ENCODE measurements at places on chromosomes 13 and 19. TPM values are rescaled to one million over a fixed set of nuclear protein-coding genes. Genes with fewer than 3 reads are reported as not detected.

Gene C19orf18
- not detected for total RNA-seq

Gene ZNF628
- total RNA-seq, result 0.28 TPM

Gene ZNF382
- total RNA-seq, result 1.9 TPM

Gene TARM1
- not detected for total RNA-seq

Gene TNFSF9
- total RNA-seq, result not detected

Gene S1PR5
- 0.56 TPM for total RNA-seq

Gene TRPM4
- 1.9 TPM for total RNA-seq

Gene CKM
- not detected for total RNA-seq

Gene OBI1
- 11.8 TPM for total RNA-seq

Gene ZNF235
- 3.1 TPM for total RNA-seq

Gene NALCN
- total RNA-seq, result 5.6 TPM

Gene SLC17A7
- total RNA-seq, result not detected

Gene KCTD4
- 0.72 TPM for total RNA-seq

Gene FXYD1
- total RNA-seq, result 0.18 TPM

Gene PALM
- 2.2 TPM for total RNA-seq

Gene ZNF573
- total RNA-seq, result 4.2 TPM

Gene HMG20B
- 59.4 TPM for total RNA-seq

Gene CCDC122
- total RNA-seq, result 1.9 TPM

Gene ADGRE3
- total RNA-seq, result not detected

Gene ETV2
- 0.28 TPM for total RNA-seq

Gene RRAS
- 50.5 TPM for total RNA-seq

Gene ATP1A3
- under 0.01 TPM for total RNA-seq

Gene ADM5
- 0.18 TPM for total RNA-seq

Gene RDH8
- total RNA-seq, result not detected

Gene ELSPBP1
- total RNA-seq, result not detected

Gene NKPD1
- under 0.01 TPM for total RNA-seq

Gene MISP3
- total RNA-seq, result under 0.01 TPM

Gene WASF3
- total RNA-seq, result 4.3 TPM

Gene MAG
- not detected for total RNA-seq

Gene KCNC3
- not detected for total RNA-seq

Gene ZNF135
- total RNA-seq, result 1.9 TPM

Gene XPO4
- 21.1 TPM for total RNA-seq

Gene SLC25A41
- not detected for total RNA-seq

Gene PRX
- total RNA-seq, result 0.90 TPM

Gene DNMT1
- total RNA-seq, result 40.3 TPM

Gene ZNF266
- total RNA-seq, result 9.3 TPM

Gene SMAD9
- total RNA-seq, result 4.8 TPM

Gene PLK5
- not detected for total RNA-seq

Gene DAND5
- total RNA-seq, result not detected

Gene CYP4F2
- not detected for total RNA-seq

Gene GPR12
- total RNA-seq, result not detected

Gene KLK2
- not detected for total RNA-seq

Gene ATP4B
- total RNA-seq, result not detected

Gene EXOC3L2
- not detected for total RNA-seq

Gene NLRP5
- not detected for total RNA-seq
